PC-3 (cell line): ENCODE measurements at places on chromosomes 13 and 19.

- no peak for DNase-seq
Measured at GRCh38 chr13:83377491-83377890, 504.8 kb downstream of the SLITRK1 start.

GRCh38 chr19:41641879-41642485 lies 15.1 kb upstream of the CEACAM4 start:
- peak; percentile 71 for DNase-seq

GRCh38 chr13:20425819-20426219 lies 99.8 kb downstream of the CRYL1 start:
- DNase-seq = no peak

DNA sequence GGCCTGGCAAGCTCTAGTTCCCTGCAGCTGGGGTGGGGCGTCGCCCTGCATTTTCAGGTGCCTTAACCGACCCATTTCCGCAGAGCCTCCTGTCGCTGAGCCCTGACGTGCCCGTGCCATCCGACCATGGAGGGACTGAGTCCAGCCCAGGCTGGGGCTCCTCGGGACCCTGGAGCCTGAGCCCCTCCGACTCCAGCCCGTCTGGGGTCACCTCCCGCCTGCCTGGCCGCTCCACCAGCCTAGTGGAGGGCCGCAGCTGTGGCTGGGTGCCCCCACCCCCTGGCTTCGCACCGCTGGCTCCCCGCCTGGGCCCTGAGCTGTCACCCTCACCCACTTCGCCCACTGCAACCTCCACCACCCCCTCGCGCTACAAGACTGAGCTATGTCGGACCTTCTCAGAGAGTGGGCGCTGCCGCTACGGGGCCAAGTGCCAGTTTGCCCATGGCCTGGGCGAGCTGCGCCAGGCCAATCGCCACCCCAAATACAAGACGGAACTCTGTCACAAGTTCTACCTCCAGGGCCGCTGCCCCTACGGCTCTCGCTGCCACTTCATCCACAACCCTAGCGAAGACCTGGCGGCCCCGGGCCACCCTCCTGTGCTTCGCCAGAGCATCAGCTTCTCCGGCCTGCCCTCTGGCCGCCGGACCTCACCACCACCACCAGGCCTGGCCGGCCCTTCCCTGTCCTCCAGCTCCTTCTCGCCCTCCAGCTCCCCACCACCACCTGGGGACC lies 1.2 kb downstream of the ZFP36 start:
- peak; percentile 58 for DNase-seq

DNA sequence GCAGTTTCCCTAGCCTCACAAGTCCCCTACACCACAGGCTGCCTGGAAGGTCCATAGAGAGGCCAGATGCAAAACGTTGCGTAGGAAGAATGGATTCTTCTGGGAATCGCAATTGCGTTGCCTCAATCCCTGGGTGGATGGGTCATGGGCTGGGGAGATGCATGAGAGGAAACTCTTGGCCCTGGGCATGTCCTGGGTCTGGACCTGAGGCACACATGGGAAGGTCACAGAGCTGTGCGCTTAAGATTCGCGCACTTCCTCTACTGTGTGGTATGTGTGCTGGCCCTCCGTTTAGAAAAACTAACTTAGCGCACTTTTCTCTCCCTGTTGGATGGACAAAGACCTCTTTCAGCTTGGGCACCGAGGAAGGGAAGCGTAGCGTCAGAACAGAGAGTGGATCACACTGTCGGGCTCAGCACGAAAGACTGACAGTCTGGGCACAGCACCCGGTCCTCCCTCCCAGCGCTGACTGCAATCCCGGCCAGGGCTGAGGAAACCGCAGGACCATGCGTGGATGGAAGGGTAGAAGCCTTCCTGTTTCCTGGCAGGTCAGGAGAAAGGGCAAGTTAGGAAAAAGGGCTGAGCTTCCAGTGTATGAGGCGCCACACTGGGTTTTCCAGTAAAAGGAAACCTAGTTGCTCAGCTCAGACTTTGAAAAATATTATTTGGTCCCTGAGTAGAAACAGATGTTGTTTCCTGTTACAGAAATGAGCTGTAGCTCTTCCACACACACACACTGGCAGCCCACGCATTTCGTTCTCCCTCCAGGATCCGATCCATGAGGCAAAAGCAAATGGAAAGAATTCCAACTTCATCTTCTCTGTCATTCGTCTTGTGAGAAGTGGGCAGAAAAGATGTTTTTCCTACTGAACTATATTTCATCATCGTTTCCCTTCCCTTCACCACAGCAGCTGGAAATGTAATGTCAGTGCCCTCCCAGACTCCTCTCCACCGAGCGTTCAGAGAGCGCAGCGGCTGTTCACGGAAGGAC lies 86.0 kb downstream of the ING1 start:
- no peak for DNase-seq

GRCh38 chr13:97101912-97102708 lies 107.8 kb upstream of the OXGR1 start:
- DNase-seq = no peak

- peak; percentile 73 for DNase-seq
Measured at GRCh38 chr19:55172741-55173140, 6.3 kb upstream of the DNAAF3 start.

DNA sequence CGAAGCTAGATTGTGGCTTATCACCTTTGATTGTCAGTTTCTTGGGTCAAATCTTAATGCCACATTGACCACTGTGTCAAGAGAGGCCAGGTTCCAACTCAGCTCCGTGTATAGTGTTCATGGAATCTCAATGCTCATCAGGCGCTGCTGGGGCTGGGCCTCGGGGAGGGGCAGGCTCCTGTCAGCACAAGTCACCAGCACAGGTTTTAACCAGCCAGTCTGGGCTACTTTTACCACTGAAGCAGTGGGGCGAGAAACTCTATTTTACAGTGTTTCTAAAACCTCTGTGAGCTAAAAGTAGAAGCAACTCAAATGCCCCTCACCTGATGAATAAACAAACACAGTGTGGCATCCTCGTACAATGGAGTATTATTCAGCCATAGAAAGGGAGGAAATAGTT lies 118.7 kb upstream of the GJB6 start:
- DNase-seq = no peak

GRCh38 chr19:18251587-18252369 lies 22.5 kb downstream of the IQCN start:
- peak; percentile 87 for DNase-seq

GRCh38 chr19:48746738-48747575 lies at the start of gene IZUMO1:
IZUMO1 (minus strand) TSS chr19:48746909; CDS start chr19:48745859, 1,050 bp downstream.
- DNase-seq = no peak

DNA sequence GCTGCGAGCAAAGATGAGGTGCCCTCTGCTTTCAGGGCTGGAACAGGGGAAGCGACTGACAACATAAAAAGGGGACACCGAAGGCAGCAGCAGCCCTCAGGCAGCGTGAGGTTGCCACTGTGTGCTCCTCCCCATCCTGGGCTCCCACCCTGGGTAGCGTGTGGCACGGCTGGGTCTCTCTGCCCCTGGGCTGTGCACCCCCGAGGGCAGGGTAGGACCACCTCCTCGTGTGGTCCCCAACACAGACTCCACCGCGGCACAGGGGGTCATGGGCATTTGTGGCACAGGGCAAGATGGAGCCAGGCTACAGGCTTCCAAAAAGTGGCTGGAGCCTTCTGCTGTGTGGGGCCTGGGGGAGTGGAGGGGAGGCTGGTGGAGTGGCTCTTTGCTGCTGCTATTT lies 6.5 kb upstream of the RSPH6A start:
- DNase-seq = no peak

GRCh38 chr13:78787190-78787589 lies 128.2 kb upstream of the OBI1 start:
- no peak for DNase-seq

DNA sequence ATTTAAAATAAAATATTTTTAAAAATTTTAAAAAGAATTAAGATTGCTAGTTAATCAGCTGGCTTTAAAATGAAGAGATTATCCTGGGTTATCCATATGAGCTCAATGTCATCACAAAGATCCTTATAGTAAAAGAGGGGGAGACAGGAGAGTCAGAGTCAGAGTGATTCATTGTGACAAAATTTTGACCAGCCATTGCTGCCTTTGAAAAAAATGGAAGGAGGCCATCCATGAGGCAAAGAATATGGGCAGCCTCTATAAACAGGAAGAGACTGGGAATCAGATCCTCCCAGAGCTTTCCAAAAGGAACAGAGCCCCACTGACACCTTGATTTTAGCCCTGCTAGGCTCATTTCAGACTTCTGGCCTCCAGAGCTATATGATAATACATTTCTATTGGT lies 9.3 kb upstream of the RUBCNL start:
- DNase-seq = no peak

DNA sequence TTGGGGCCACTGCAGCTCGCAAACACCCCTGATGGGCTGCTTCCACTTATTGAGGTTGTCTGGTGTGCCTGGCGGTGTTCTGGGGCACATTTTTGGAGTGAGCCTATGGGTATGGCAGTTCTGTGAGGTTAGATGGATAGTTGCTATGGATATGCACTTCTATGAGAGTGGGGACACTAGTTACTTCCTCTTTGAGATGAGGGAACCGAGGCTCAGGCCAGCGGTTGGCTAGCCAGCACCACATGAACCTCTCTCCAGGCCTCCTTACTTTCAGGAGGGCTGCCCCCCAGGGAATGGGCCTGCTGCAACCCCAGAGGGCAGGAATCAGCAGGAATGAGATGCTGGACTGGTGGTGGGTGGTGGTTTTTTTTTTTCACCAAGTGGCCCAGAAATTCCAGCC lies 13.5 kb upstream of the PRR19 start:
- DNase-seq = no peak

DNA sequence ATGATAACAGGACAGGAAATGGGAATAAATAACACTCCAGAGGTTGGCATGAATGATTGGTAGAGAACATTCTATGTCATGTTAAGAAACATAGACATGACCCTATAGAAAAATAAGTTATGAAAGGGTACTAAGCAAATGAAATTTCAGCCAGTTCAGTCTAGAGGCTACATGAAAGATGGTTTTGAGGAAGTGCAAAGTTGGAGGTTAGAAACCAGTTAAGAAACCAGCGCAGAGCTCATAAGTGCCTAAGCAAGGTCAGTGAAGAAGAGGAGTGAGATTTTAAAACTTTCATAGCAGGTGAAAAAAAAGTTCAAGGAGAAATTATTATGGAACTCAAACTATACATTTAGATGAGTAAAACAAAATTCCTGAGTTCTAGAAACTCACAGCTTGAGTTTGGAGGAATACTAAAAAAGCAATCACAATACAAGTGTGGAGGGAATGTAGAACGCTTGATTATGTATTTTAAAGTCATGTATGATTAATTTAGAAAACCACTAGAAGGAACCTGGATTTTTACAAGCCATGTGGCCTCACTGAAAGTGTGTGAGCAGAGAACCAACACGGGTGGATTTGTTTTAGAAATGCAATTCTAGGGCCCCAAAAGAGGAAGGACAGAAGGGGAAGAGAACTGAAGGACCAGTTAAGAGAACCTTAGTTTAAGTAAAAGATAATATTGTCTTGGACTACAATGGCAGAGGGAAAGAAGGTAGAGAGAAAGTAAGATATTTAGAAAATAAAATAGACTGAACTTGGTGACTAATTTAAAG lies 162.4 kb downstream of the PCDH20 start:
- no peak for DNase-seq

DNA sequence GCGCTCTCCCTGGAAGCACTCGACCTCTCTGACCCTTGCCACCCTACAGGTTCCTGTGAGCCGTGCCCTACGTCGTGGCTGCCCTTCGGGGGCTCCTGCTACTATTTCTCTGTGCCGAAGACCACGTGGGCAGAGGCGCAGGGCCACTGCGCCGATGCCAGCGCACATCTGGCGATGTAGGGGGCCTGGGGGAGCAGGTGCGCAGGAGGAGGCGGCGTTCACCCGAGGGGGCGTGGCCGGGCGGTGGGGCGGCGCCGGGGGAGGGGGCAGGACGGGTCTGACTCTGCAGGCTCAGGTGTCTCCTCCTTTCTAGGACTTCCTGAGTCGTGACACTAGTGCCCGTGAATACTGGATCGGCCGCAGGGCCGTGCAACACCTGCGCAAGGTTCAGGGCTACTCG lies 26.4 kb downstream of the CLEC4M start:
- DNase-seq = no peak

DNA sequence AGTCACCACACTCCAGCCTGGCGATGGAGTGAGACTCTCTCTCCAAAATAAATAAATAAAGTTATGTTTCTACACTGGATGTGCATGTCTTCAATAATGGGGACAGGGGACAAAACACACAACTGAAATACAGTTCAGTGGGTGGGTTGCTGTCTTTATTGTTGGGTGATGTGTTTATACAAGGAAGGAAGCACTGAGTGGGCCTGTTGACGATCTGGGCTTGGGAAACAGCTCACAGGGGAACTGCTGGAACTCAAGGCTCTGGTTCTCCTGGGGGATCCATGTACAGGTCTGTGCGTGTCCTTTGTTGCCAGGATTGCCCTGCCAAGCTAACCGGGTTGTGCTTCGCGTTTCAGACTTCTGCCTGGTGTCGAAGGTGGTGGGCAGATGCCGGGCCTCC lies 18.9 kb downstream of the SPINT2 start:
- DNase-seq = no peak

DNA sequence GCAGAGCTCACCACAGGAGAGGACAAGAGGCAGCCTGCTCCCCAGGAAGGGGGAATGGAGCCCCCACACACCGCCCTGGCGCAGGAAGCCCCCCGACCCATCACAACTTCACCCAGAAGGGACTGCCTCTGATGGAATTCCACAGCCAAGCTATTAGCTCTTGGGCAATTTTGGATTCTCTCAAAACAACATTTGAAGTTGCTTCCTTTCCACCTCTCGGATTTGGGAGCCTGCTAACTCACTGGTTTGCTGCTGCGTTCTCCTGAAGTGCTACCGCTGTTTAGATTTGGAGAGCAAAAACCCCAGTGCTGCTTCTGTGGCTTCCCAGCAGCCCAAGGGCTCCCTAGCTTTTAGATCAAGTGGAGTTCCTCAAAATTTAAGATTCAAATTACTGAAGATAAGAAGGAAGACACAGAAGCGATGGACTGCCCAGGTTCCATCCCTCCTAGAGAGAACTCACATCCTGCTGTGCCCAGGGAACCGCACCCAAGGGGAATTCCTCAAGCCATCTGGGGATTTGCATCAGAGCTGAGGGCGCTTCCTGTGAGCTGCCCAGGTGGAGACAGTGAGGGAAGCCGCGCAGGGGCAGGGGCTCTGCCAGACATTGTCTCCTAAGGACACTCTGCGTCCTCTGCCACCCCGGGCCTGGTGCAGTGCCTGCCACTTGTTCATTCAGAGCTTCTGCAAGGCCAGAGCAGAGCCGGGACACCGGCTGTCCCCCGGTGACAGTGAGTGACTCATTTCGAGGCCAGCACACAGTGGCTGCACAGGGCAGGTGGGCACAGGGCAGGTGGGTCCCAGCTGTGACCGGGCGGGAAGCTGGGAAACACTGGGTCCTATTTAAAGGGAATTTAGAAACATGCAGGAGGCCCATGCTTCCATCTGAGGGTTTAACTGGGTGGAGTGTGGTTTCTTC lies 45.5 kb downstream of the COL4A1 start:
- DNase-seq = no peak

GRCh38 chr19:32131005-32131404 lies 214.4 kb upstream of the ZNF507 start:
- no peak for DNase-seq
